ENCODE measurements at places on chromosomes 2 and 18.

- no peak for DNase-seq
Observed at GRCh38 chr18:29361843-29362242, 1184.9 kb upstream of the CDH2 start.

GRCh38 chr2:145399131-145399530, 879.2 kb upstream of the ZEB2 start:
- DNase-seq, result no peak

- no peak for DNase-seq
Observed at GRCh38 chr2:120817136-120817955, 81.7 kb downstream of the GLI2 start.

DNA sequence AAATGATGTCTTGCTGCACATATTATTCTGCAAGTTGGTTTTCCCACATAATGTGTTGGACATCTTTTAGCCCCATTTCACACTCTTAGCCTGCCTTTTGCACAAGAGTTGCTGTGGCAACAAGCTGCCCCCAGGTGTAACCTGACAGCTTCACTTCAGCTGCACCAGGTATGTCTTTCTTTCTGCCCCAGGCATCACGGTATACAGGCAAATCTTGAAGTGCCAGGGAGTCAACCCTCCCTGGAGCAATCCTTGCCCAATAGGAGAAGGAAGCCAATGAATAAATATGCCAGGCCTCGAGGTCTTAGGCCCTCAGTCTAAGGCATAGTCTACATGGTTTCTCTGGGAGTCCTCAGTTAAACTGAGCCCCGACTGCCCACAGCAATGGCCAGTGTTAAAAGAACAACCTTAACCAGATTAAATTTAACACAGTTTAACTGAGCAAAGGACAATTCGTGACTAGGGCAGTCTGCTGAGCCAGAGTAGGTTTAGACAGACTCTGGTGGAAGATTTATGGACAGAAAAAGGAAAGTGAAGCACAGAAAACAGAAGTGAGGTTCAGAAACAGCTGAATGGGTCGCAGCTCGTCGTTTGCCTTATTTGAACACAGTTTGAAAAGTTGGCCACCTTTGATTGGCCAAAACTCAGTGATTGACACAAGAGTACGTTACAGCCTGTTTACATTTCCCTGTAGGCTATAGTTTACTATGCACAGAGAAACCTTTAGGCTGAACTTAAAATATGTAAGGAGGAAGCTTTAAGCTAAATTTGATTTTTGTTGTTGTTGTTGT, 32.0 kb upstream of the C1QL2 start:
- DNase-seq, result no peak

- no peak for DNase-seq
Observed at GRCh38 chr2:97993926-97994325, 1.8 kb downstream of the TMEM131 start.

- DNase-seq, result peak; percentile 60
Observed at GRCh38 chr2:219455581-219455980, 20.9 kb downstream of the SPEG start.

DNA sequence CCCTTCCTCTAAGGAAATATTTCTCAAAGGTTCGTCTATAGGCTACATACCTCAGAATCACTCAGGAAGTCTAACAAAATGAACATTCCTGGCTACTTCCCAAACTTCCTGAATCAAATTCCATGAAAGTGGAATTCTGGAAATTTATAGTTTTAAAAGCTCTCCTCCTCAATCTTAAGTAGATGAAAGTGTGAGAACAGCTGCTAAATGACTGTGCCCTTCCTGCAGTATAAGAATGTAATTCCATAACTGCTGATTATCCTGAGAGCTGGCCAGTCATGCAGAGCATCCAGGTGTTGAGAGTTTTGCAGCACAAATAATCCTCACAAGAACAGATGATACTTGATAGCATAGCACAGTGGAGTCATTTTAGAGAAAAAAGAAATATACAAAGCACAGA, 265.0 kb downstream of the KCNJ3 start:
- DNase-seq, result no peak

GRCh38 chr18:7524786-7525185, 42.3 kb upstream of the PTPRM start:
- peak; percentile 19 for DNase-seq

- DNase-seq, result no peak
Observed at GRCh38 chr2:135829378-135830135, 7.4 kb downstream of the LCT start.

- peak; percentile 21 for DNase-seq
Observed at GRCh38 chr2:190887089-190887488, 6.5 kb downstream of the GLS start.

GRCh38 chr18:59377613-59378337, 18.7 kb upstream of the LMAN1 start:
- DNase-seq, result no peak

DNA sequence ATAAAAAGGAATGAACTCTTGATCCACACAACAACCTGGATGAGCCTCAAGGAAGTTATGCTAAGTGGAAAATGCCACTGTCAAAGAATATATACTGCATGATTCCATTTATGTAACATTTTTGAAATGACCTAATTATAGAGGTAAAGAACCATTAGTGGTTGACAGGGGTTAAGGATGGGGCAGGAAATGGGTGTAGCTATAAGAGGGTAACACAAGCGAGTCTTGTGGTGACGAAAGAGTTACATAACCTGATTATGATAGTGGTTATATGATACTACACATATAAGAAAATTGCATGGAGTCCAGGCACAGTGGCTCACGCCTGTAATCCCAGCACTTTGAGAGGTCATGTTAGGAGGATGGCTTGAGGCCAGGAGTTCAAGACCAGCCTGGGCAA, 346.6 kb upstream of the PKDCC start:
- DNase-seq, result no peak

DNA sequence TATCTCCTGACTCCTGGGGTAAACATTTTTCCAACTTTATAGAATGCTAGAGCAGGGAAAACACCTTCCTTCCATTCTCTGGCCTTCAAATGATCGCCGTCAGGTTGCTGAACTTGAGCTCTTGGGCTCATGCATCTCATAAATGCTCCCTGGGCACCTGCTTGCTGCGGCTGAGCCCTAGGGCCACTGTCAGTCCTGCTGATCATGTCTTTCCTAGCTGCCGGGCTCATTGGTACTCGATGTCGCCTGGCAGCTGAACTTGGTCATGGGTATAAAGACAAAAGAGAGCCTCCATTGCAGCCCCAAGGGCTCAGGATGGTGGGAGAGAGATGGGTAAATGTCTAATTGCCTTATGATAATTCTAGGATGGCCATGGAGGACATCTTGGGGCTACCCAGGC, 80.6 kb downstream of the HS1BP3 start:
- no peak for DNase-seq

GRCh38 chr18:50671376-50671775, 111.5 kb downstream of the MAPK4 start:
- DNase-seq, result no peak

GRCh38 chr2:11408959-11409571, 56.9 kb downstream of the E2F6 start:
- peak; percentile 12 for DNase-seq

- DNase-seq, result no peak
Observed at GRCh38 chr2:155010925-155011324, 312.4 kb downstream of the KCNJ3 start.

GRCh38 chr18:23336101-23336500, 117.0 kb upstream of the RIOK3 start:
- no peak for DNase-seq

DNA sequence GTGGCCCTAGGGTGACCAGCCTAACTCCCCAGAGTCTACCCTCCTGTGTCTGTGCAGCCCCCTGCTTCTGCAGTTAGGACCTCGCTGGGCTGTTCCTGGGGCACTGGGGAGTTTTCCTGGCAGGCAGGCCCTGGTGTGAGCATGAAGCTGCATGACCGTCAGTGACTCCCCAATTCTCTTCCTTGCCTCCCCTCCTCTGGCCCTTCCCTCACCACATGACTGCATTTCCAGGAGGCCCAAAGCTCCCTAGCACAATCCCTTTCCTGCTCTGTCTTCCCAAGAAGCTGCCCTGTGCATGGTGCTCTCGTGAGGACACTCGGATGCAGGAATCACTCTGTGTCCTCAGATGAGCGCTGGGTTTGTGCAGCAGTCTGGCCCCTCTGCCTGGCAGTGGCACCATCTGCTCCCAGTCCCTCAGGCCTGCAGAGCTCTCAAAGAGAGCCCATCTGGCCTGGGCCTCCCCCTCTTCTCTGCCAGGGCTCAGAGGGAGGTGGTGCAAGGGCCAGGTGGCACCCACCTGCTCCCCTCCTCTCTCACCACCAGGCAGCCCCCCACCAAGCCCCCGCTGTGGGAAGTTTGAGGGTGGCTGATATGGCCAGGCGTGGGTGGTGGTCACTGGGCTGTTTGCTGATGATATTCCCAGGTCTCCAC, 125.6 kb upstream of the HS6ST1 start:
- DNase-seq, result no peak

DNA sequence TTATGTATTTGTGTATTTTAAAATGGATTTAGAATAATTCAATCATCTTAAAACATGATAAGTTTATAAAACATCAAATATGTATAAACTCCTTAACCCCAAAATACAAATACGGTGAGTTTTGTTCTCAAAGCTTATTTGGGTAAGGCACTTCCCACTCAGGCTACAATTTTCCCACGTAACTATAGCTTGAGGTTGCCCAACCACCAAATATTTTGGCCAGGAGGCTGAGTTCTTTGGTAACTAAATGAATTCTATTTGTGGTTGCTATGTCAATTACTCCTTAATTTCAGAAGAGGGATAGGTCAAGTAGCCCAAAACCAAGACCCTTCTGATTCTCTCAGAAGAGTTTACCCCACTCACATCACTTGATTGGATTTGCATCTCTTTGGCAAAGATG, 70.4 kb downstream of the MYL12B start:
- no peak for DNase-seq

DNA sequence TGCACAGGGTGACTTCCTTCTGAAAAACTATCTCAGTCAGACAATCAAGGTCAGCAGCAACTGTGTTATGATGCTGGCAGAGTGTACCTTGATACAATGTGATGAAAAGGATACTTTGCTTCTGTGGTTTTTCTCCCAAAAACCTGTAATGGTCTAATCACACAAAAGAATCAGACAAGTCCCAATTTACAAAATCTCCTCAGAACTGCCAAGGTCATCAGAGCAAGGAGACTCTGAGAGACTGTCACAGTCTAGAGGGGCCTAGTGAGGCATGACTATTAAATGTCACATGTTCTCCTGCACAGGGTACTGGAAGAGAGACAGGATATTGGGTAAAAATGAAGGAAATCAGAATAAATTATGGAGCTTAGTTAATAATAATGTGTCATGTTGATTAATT, 185.4 kb downstream of the ST6GAL2 start:
- no peak for DNase-seq

DNA sequence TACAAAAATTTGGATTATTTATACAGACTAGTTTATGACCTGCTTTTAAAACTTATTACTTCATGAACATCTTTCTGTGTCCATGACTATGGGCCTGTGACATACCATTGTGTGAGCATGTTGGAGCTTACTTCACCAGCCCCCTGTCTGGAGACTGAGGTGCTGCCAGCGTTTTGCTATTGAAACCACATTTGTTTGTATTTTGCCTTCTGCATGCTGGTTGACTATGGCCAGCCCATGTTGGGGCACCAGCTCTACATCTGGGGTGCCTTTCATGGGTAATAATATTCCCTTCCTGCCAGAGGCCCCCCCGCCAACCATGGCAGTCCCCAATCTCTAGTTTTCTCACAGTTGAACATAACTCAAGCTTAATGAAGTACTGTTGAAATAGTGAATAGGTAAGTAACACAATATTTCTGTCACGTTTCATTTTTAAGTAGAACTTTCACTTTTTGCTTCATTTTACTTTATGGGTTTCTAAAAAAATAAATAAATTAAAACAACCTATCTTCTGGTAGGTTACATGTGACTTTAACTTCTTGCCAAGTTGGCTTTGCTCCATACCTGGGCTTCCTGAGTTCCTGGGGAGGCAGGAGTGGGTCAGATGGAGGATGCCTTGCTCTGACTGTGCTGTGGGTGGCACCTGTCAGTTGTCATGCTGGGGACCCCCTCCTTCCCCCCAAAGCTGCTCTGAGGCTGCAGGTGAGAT, 63.9 kb downstream of the DGKD start:
- no peak for DNase-seq

- no peak for DNase-seq
Observed at GRCh38 chr2:240467149-240467642, 31.7 kb downstream of the GPC1 start.

GRCh38 chr2:47720036-47720435, 62.9 kb upstream of the MSH6 start:
- DNase-seq, result peak; percentile 43

GRCh38 chr2:211981451-211981850, 557.2 kb downstream of the ERBB4 start:
- DNase-seq, result no peak

DNA sequence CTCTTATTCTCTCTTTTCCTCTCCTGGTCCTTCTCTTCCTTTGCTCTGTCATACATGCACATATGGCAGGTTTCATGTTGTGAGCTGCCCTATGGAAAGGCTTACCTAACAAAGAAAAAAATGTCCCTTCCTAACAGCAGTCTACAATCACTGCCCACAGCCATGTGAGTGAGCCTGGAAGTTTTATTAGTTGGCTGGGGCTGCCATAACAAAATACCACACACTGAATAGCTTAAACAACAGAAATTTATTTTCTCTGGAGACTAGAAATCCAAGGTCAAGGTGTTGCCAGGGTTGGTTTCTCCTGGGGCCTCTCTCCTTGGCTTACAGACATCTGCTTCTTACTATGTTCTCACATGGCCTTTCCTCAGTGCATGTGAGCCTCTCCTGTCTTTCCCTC, 142.1 kb downstream of the TRIB2 start:
- DNase-seq, result no peak

GRCh38 chr18:22094358-22094734, 75.0 kb upstream of the GATA6 start:
- peak; percentile 8 for DNase-seq

DNA sequence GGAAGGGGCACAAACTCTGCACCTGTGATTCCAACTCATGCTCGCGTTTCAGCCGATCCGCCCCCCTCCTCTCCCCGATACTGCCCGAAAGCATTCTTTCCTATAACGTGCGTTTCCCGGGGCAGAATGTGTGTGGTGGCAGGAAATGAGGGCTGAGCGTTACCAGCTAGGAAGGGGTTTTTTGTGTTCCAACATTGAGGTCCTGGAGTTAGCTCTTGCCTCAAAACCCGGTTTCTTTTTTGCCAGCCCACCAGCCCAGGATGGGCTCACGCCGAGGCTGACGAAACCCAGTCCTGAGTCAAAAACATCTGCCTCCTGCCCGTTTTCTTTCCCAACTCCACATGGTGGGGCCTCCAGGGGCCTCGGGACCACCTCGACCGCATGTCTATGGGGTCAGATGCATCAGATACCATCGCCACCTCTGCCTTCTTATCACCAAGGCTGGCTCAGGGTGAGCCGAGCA, 113.7 kb upstream of the COPS8 start:
- peak; percentile 25 for DNase-seq

DNA sequence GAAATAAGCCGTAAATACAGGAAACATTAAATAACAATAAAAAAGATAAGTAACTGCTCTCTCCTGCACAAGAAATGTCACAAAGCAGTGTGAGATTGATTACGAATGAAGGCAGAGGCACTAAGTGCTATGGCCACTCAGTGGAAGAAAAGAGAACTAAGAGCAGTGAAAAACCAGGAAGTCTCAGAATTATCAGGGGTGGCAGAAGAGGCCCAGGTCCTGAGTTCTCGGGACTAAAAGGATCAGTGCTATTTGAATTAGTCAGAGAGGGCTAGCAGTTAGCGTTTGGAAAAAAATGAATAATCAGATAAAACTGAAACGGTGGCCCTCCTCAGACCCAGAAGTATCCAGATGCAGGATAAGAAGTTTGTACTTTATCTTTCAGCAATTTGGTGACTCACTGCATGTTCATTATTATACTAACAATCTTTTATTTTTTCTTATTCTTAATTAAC, 367.1 kb downstream of the ZEB2 start:
- peak; percentile 74 for DNase-seq

GRCh38 chr2:160367887-160368286, 125.7 kb downstream of the RBMS1 start:
- DNase-seq, result peak; percentile 79

All from suppressor macrophage treated with lipopolysaccharide for 1 hour (primary cell).